ENCODE measurements at places on chromosomes 12 and 14.

DNA sequence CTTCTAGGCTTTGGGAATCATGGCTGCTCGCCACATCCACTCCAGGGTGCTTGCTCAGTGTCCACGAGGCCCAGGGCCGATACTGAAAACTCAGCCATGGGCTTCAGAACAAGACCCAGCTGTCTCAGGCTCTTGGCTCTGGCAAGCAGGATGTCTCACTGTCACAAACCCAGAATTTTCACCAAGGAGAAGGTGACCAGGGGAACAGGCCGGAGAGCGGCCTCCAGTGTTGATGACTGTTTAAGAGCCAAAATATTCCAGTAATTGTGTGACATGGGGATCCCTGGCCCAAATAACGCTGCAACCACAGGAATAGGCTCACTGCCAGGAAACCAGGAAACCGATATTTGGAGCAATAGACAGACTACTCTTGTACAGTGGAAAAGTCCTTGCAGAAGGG lies 9.8 kb upstream of the SERPINA5 start:
- DNase-seq: peak; percentile 2

- DNase-seq: no peak
These were observed 149.0 kb upstream of the IGF1 start for GRCh38 chr12:102629262-102629888.

- DNase-seq: no peak
These were observed 313.0 kb upstream of the RTL1 start for GRCh38 chr14:101216366-101217079.

GRCh38 chr12:62613081-62613480 lies 146.5 kb downstream of the MON2 start:
- no peak for DNase-seq

GRCh38 chr12:28543021-28543890 lies 353.0 kb downstream of the CCDC91 start:
- no peak for DNase-seq

DNA sequence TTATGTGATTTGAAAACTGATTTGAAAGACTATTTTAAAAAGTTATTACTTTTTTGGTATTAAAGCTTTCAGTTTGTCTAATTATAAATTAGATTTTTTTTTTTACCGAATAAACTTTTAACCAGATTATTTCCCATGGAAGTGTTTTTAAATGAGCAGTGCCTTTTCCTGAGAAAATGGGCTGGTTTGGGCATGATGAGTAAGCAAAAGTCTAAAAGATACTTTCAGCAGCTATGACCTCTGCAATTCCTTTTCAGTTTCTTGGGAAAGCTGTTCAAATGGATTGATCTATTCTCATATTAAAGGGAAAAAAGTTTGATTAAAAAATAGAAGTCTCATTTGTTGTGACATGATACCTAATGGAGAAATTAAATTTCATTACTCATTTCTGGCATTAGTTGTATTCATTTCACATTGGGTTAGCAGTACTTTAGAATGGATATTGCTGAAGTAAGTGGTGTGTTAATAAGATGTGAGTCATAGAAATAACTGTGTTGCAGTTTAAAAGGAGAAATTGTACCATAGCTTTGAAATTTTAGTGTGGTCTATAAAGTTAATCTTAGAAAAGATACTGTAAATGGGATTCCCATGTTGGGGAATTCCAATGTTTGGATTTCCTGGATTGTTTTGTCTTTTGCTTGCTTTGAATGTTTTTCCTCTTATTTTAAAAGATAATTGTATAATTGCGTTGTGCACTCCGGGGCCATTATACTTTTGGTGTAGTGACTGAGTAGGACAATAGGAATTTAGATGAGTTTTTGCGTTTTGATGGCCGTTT lies 21.0 kb downstream of the KTN1 start:
- DNase-seq: no peak

- no peak for DNase-seq
These were observed 6.2 kb upstream of the TCP11L2 start for GRCh38 chr12:106296179-106296877.

DNA sequence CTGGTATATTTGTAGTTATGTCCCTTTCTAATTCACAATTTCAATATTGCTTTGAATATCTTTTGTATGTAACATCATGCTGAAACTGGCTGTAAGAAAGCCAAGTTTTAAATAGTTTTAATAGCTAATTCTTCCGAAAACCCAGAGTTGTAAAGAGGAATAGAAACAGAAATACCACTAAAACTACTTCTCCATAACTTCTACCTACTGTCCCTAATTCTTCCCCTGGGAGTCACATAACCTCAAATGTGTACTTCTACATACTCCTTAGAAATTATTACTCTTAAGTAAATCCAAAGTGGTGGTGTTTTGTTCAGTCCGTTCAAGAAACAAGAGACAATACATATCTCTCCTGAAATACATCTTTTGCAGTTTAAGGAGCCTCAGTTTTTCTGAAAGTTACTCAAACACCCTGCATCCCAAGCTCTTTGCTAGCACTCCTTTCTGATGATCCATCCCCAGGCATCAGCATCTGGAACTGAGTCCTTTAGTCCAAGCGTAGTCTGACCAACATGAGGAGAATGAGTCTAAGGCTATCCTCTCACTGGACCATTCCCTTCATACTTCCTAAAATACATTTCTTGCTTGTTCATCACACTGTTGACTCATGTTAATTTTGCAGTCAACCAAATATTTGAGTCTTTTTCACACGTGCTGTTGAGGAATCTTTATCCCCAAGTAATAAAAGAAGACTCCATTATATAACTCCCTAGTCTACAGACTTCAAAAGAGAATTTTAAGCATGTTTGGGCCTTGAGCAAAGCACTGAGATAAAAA lies 214.3 kb upstream of the NUDT4 start:
- no peak for DNase-seq

- no peak for DNase-seq
These were observed 308.7 kb downstream of the RPAP3 start for GRCh38 chr12:47396902-47397663.

DNA sequence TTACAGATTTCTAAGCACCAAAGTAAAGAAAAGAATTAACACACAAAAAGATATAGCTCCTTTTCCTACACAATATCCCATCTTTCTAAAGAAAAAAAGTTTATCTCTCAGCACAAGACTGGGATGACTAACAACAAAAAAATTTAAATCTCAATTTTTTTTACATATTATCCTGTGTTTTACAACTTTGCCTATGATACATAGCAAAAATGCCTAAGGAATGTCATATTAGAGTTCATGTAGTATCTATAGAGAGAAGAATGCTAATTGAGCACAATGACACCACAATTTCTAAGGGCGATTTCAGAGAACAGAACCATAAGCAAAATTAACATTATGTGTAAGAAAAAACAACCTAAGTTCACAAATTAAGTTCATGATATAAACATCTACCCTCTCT lies 16.3 kb downstream of the C2CD5 start:
- DNase-seq: no peak

- no peak for DNase-seq
These were observed 68.3 kb upstream of the TUNAR start for GRCh38 chr14:95808371-95808770.

DNA sequence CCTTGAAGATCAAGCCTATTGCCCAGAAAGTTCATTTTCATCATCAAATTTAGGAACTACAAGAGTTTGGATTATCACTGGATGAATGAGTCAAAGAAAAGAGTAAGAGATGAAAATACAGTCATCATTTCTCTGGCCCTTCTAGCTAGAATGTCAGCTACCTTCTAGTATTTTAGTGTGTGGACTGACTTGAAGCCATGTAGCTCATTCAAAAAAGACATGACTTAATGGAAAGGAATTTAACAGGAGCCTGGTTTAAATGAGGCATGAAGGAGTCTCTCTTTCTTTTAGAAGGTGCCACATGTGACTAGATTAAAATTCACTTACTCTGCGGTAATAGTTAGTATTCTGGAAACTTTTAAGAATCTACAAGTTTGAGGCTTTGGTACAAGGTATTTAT lies 7.1 kb downstream of the PTHLH start:
- DNase-seq: no peak

DNA sequence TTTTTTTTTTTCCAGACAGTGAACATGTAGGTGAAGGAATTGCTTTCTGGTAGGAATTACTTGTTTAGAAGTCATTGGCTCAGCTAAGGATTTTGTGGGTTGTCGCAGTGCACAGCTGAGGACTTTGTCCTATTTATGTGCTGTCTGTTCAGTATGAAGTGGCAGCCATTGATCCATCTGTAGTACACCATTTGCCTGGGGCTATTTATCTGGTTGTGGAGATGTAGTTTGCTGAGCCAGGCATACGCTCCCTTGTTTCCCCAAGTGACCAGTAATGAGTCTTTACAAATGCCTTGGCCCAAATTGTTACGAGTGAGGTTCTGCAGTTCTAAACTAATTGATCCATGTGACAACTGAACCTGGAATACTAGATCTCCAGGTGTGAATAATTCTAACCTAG lies 140.1 kb downstream of the NRXN3 start:
- DNase-seq: peak; percentile 5

DNA sequence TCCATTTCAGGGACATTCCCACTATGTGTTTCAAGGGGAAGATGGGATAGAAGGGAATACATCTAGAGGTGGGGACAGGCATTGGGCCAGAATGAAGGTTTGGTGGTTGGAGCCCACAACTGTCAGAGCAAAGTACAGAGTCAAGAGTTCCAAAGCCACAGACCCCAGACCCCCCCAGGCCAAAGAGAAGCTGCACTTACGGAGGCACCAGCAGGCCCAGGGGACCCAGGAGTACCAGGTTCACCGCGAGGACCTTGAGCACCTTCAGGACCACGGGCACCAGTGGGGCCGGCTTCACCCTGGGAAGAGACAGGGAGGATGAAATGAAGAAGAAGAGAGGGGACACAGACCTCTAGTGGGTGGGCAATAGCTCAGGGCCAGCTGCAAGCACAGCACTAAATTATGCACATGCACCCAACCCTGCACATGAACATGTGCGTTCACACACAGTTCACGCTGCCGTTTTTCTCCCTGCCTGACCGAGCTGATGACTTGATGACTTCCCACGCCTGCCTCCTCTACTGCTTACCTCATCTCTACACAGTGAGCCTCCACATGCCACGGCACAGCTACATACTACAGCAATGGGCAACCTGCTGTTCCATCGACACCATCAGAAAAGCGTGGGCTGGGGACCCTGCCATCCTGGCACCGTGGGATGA lies 16.7 kb downstream of the COL2A1 start:
- no peak for DNase-seq

DNA sequence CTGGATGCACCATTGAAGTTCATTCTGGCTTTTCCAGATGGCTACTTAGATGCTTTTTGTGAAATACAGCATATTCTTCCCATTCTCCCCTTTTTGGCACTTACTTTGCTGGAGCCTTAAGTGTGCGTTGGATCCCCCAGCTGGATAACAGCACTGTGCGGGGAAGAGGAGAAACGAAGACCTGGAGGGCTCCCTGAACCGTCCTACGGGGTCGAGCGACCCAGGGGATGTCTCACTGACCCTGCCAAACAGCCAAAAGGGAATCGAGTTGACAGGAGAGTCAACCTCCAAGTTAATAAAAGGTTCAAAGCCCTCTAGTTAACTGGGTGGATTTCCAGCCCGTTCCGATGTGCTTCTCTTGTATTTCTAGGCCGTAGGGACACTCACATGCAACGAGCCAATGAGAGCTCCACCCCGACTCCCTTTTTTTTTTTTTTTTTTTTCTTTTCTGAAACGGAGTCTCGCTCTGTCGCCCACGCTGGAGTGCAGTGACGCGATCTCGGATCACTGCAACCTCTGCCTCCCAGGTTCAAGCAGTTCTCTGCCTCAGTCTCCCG lies 1.0 kb upstream of the CAMKK2 start:
- peak; percentile 66 for DNase-seq

DNA sequence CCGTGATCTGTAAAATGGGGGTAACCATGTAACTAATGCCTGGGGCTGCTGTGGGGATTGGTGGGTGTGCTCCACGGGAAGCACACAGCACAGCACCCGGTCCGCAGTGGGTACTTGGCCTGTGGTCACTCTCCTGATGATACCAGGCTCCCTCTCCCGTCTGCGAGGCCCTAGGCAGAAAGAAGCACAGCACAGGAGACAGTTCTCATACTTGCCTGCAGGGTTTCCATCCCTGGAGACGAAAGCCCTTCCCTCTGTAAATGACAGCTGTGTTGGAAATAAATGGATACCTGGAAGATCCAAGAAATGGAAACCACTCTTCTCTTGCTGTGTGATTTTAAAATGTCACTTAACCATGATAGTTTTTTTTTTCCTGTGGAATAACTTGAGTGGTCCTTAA lies 7.9 kb upstream of the PRMT8 start:
- DNase-seq: no peak

GRCh38 chr12:123388951-123389559 lies 5.1 kb downstream of the KMT5A start:
- DNase-seq: no peak

DNA sequence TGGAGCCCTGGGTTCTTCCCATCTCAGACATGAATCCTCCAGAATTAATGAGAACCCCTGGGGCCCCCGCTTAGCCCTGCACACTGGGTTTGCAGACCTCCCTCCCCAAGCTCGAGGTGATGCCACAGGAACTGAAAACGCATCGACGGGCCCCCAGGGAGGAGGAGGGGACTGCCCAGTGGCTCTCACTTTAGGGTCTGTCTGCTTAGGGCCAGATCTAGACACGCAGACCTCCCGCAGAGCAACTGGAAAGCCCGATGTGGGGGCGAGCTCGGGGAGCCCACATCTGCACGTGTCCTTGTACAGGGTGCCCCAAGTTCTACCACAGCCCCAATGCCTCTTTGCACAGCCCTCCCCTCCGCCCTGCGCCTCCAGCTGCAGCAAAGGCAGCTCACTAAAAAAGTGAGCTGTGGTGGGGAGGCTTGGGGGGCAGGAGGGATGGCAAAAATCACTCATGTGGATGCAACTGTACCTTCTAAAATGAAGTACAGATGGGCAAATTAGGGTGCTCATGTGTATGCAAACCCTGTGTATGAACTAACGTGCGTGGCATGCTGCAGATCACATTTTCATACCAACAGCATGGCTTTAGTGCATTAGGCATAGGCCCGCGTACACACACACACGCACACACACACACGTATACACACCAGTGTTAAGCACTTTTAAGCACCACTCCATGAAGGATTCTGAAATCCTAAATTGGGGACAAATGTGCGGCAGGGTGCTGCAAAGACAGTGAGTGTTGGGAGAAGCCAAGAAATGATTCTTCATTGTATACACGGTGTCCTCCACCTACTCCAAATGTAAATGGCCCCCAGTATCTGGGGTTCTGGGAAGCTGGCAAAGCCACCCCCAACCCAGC lies 99.9 kb upstream of the MAP1LC3B2 start:
- DNase-seq: no peak

GRCh38 chr12:121964813-121965643 lies 46.6 kb downstream of the CFAP251 start:
- no peak for DNase-seq

DNA sequence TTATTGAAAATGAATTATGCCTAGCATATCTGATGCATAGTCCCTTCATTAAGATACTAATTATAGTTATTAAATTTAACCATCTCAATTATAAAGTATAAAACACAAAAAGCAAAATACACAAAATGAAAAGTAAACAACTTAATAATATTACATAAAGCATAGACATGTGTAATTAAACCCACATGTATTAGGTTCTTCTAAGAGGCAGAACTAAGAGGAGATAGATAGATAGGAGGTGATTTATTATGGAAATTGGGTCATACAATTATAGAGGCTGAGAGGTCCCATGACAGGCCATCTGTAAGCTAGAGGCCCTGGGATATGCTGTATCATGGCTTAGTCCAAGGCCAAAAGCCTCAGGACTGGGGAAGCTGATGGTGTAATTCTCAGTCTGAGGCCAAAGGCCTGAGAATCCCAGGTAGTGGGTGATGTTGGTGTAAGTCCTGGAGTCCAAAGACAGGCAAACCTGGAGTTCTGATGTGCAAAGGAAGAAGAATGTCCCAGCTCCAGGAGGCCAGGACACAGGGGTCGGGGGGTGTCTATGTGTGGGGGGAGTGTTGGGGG lies 953.3 kb downstream of the TRHDE start:
- no peak for DNase-seq

- DNase-seq: no peak
These were observed 345.3 kb downstream of the NUAK1 start for GRCh38 chr12:105793421-105793820.
